ENCODE measurements at places on chromosomes 11 and 22.

GRCh38 chr11:87405843-87406242, 368.1 kb downstream of the TMEM135 start:
- no peak for DNase-seq

DNA sequence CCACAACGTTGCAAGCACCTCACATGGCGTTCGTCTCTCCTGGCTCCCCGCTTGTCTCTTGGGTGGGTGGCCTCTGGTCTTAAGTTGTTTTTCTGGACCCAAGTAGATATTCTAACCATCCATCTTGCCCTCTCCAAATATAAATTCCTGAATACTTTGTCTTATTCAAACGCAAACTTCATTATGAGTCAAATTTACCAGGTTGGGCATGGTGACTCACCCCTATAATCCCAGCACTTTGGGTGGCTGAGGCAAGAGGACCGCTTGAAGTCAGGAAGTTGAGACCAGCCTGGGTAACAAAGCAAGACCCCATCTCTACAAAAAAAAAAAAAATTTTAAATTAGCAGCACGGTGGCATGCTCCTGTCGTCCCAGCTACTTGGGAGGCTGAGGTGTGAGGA, 5.1 kb upstream of the IGSF9B start:
- DNase-seq, result no peak

DNA sequence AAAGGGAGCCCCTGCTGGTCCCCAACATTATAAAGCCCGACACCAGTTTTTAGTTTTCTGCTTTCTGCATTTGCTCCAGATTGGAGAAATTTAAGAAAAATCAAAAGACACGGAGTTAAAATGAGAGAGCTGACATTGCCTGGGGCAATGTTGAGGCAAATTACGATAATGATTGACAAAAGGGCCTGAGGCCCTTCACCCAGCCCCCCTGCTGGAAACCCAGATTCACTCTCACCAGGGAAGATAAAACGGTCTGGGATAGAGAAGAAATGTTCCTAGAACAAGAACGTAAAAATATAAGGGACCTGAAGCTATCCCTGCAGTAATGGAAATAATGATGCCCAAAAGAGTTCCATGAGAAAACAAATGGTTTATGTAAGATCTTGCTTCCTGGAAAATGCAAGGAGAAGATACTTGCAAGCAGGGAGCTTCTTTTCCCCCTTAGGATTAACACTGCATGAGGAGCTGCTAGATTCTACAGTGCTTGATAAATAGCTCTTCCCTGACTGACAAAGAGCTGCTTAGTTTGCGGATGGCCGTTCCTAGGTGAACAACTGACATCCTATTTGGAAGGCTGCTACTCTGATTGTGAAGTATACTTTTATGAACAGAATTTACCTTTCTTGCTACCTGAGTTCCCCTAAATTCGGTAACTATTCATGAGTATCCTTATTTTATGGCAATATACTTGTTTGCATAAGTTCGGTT, 40.6 kb upstream of the GNAZ start:
- no peak for DNase-seq

GRCh38 chr11:129637983-129638776, 177.5 kb upstream of the TMEM45B start:
- DNase-seq, result no peak

GRCh38 chr11:26755762-26756161, 33.9 kb upstream of the SLC5A12 start:
- no peak for DNase-seq

- DNase-seq, result no peak
Observed at GRCh38 chr11:8705146-8705545, 22.6 kb downstream of the RPL27A start.

- DNase-seq, result no peak
Observed at GRCh38 chr22:22515890-22516289, 4.2 kb downstream of the ZNF280A start.

DNA sequence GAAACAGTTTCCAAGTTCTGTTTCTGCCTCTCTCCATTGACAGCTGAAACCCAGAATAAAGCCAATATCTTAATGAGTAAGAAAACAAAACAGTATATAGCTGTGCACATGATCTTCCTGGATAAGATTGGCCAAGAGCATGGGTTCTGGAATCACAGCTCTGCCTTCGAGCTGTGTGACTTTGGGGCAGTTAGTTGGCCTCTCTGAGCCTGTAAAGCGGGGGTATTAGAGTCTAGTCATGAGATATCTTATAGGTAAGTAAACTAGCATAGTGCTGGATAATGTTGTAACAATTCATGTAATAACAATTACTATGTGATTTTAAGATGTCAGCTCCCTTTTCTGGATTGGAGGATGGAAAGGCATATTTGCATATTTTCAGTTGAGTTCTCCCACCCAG, 73.5 kb downstream of the TRAF6 start:
- DNase-seq, result no peak

DNA sequence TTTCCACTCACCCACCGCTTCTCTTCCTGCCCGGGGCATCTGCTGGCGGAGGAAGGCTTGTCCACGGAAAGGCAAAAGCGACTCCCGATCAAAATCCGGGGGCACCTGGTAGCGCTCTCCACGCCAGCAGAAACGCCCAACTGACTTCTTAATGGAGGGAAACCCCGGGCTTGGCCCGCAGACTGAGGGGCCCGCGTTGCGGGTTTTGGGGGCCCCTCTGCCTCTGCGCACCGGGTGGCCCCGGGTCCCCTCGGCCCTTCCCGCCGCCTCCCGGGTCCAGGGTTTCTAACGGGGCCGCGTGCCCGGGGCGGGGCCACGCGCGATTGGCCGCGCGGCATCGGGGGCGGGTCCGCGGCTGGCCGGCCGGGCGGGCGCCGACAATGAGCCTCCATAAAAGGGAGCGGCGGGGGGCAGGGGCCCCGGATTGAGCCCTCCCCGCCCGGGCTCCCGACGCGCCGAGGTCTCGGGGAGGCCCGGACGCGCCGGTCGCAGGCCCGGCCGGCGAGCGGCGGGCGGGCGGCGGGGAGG, at the start of gene SPINDOC:
Gene SPINDOC, plus strand, starts transcription at position 422 of the 528 bp plus-strand sequence. CDS start 231 bp downstream, outside the sequence.
- DNase-seq, result peak; percentile 79

DNA sequence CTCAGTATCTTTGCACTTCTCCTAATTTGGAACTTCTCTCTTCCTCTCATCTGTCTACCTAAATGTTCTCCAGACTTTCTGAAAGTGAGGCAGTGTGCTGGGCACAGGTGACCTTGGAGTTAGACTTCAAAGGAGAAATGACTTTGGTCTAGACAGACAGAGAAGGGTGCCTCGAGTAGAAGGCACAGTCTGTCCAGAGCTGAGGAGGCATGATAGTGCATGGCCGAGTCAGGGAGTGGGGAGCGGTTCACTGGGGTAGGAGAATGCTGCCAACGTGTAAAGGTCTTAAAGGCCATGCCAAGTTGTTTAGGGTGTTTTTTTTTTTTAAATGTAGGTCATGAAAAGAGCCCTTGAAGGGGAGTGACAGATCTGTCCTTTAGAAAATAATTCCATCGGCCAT, 17.3 kb upstream of the ZBTB16 start:
- no peak for DNase-seq

GRCh38 chr11:74050465-74050864, 41.6 kb upstream of the UCP3 start:
- DNase-seq, result no peak

DNA sequence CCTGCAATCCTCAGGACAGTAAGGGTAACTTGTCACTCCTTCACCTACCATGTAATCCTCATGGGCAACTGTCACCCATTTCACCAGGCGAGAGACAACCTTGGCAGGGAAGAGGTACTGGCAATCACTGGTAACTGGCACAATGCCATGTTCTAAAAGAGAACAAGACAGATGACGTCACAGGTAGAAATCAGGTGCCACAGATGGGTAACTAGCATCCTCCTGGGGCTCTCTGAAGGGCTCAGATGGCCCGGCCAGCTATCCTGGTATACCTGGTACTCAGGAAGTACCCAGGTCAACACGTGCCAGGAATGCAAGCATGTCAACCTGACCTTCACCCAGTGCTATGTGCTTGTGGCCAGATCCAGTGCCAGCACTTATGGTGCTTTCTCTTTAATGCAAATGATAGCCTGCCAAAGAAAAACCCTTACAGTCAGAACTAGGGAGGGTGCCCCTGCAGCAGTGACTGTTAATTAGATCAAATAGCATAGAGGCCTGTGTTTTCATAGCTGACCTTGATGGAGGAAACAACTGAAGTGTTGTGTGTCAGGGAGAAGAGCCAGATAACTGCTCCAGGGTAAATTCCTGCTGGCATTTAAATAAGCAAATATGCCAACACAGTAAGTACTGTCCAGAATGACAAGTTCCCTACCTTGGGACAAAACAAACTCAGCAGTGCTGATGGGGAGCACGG, 36.2 kb downstream of the THOC5 start:
- DNase-seq, result no peak

GRCh38 chr11:75223954-75224643, 16.5 kb upstream of the TPBGL start:
- DNase-seq, result no peak

DNA sequence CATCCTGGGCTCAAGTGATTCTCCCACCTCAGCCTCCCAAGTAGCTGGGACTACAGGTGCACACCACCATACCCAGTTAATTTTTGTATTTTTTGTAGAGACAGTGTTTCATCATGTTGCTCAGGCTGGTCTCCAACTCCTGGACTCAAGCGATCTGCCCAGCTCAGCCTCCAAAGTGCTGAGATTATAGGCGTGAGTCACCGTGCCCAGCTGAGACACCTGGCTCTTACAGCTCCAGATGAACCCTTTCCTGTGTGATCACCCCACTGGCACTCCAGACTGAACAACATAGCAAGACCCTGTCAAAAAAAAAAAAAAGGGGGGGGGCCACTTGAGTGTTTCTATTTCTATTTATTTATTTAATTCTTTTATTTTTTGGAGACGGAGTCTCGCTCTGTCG, 1.0 kb upstream of the ADSL start:
- DNase-seq, result peak; percentile 40

GRCh38 chr11:95140397-95141033, 50.9 kb downstream of the ENDOD1 start:
- DNase-seq, result no peak

- peak; percentile 23 for DNase-seq
Observed at GRCh38 chr11:72613977-72614376, 60.2 kb downstream of the PDE2A start.

DNA sequence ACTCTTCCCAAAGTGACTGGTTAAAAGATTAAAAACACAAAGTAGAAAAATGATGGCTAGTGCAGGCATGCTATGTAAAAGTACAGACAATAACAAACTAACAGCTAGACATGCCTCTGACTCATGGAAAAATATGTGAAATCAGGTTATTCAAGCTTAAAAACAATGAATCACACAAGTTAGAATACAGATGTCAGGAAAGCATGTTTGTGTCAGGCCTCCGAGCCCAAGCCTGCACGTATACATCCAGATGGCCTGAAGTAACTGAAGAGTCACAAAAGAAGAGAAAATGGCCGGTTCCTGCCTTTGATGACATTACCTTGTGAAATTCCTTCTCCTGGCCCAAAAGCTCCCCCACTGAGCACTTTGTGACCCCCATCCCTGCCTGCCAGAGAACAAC, 110.1 kb downstream of the NOX4 start:
- DNase-seq, result no peak

DNA sequence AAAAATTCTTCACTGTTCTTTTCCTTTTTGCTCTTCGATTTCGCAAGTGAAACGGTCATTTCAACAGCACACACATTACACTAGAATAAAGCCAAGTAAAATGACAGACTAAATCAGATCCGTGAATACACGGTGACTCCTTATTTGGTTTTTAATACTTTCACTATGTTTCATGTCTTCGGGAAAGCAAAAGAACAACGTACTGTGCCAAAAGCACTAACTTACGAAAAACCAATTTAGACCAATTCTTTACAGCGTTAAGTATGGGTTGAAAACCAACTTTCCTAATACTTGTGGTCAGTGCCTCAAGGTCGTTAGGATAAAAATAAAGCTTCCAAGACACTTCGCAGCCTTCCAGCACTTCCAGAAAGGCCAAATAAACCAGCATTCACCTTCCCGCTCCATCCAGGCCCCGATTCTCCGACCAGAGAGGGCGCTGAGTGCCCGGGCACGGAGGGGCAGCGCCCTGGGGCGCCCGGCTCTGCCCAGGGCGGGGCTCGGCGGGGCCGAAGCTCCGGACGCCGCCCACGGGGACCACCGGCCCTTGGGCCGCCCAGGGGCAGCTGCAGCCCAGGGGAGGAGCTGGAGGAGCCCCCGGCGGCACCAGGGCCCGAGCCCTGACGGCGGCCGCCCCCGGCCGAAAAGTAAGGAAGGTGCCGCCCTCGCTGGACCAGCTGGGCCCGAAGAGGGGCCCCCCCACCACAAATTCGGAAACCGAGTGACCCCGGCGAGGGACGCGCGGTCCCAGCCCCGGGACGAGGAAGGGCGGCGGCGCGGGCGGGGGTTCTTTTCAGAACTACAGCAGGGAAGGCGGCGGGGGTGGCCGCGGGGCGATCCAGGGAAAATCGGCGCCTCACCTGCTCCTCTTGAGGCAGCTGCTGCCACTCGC, 499 bp downstream of the ATL3 start:
- DNase-seq, result peak; percentile 42

GRCh38 chr11:11113626-11114025, 239.4 kb downstream of the CSNK2A3 start:
- no peak for DNase-seq

- no peak for DNase-seq
Observed at GRCh38 chr11:100789500-100789899, 102.4 kb downstream of the ARHGAP42 start.

- DNase-seq, result no peak
Observed at GRCh38 chr11:120055646-120056045, 82.3 kb downstream of the TRIM29 start.

DNA sequence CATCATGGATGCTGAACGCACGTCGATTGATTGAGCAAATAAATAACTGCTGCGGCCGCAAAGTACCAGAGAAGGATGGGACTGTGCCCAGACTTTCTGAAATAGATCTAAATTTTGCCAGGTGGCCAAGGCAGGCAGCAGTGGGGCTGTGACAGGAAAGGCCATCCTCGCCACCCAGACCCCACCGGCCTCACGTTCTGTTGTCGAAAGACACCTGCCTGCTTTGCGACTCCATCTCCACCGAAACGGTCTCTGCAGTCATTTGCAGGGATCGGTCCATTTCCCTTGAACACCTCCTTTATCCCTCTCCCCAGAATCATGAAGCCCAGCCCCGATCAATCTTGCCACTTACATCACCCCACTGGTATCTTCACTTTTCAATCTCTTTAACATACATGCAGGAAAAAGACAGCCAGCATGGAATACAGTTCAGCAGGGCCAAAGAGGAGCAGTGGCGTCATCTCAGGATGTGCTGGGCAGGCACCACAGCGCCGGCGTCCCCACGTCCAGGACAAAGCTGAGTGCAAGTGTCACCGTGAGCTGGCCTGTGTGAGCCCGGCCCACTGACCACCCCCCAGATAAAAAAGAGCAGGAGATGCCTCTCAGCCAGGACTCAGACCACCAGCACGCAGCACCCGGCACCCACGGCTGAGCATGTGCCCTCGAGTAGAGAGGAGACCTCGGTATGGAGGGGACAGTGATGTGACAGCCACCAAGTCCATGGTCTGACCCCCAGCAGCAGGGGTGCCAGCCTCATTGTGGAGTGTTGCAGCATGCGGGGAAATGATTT, 610.3 kb downstream of the TBC1D22A start:
- no peak for DNase-seq

- DNase-seq, result peak; percentile 63
Observed at GRCh38 chr22:25362215-25362882, 142.9 kb downstream of the CRYBB2 start.

DNA sequence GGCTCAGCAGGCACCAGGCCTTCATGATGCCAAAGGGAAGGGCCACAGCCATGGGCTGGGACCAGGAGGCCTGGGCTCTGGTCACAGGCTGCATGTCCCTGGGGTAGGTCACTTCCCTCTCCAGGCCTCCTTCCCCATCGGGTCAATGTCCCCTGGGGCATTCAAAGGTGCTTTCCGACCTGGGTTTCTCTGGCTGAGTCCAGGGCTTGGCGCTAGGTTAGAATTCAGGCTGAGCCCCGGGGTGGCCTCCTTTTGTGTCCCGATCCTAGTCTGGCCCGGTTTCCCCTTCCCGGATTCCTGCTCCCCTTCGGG, 12.2 kb downstream of the MAFF start:
- DNase-seq, result no peak

- DNase-seq, result no peak
Observed at GRCh38 chr11:120153221-120153620, 15.3 kb upstream of the TRIM29 start.

Data from CD4-positive, alpha-beta T cell treated with Interleukin-21 for 1 hour (primary cell).